ENCODE measurements at places on chromosomes 11 and 22.

DNA sequence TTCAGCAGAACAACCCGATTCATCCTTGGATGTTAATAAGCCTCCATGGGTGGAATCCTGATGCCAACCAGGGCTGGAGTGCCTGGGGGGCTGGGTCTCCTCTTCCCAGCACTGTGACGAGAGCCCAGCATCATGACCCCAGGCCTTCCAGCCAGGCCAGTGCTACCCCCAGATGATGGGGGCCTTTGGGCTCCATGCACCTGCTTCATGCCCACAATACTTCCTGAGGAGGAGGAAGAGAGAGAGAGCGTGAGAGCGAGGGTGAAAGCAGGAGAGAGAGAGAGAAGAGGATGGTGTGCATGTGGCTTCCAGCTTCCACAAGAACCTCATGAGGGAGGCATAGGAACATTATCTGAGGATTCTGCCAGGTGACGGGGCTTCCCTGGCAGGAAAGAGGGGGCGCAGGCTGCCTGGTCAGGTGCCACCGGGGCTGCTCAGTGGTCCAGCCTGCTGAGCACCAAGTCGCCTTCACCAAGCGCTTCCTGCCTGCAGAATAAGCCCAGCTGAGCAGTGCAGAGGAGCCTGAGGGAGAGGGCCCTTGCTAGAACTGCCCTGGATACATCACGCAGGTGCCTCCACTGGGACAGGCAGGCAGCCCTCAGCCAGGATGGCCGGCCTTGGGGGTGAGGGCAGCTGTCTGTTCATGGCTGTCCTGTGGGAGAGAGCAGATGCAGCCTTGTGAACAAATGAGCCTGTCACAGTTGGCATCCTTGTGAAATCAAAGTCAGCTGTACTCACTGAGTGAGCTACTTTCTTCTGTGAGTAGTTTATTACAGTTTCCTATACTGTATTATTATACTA is 243.3 kb upstream of the B3GAT1 start:
- DNase-seq, result no peak

DNA sequence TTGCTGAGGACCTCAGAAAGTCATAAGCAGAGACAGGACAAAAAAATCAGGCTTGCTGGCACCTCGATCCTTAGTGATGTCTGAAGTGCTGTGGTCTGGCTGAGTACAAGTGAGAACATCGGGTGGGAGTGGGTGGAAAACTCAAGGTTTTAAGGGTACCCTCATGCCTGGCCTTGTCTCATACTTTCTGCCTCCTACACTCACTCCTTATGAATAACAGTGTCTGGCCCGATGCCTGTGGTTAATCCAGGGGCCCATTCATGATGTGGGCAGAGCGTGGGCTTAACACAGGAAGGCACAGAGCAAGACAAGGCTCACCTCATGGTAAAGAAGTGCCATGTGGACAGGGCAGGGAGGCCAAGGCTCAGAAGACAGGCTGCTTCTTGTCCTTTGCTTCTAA is 11.0 kb upstream of the UCP3 start:
- DNase-seq, result no peak

DNA sequence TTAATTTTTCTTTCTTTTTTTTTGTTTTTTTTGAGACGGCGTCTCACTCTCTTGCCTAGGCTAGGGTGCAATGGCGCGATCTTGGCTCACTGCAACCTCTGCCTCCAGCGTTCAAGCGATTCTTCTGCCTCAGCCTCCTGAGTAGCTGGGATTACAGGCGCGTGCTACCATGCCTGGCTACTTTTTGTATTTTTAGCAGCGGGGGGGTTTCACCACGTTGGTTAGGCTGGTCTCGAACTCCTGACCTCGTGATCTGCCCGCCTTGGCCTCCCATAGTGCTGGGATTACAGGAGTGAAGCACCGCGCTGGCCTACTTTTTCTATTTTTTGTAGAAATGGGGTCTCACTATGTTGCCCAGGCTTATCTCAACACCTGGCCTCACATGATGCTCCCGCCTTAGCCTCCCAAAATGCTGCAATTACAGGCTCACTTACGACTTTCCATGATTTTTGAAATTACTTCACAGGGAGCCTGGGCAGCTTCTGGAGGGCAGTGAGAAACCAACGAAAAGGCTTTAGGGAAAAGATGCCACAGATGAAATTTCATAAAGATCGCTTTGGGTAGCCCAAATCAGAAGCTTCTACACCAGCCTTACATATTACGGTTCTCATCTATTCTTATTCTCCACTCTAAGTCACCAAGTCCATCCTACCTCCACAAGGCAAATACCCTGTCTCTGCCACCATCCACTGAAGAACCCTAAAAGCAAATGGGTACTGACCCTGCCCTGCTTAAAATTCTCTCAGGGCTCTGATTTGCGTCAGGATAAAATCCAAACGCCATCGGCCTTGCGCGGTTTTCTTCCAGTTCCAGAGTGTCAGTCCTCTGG is 866 bp upstream of the RRM1 start:
- DNase-seq, result no peak

GRCh38 chr22:19836512-19836911 is 18.2 kb downstream of the GNB1L start:
- DNase-seq, result no peak

DNA sequence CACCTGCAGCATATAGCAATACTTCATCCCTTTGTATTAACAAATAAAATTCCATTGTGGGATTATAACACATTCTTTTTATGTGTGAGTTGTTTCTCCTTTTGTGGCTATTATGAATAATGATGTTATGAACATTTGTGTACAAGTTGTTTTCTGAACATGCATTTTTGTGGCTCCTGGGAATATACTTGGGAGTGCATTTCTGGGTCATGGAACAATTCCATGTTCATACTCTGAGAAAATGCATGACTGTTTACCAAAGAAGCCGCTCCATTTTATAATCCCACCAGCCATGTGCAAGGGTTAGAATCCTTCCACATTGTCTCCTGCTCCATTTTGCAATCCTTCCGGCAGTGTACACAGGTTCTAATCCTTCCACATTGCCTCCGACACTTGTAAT is 713.8 kb downstream of the TBC1D22A start:
- DNase-seq, result no peak

GRCh38 chr11:16795146-16795545 is 56.7 kb downstream of the C11orf58 start:
- DNase-seq, result no peak

GRCh38 chr11:89490981-89491690 is at the start of gene NOX4:
NOX4 (minus strand) TSS chr11:89491375; CDS start chr11:89491246, 129 bp downstream.
- peak; percentile 19 for DNase-seq
